Naive thymus-derived CD8-positive, alpha-beta T cell (primary cell): ENCODE measurements at places on chromosomes 5 and 9. TPM values are rescaled to one million over a fixed set of nuclear protein-coding genes. Genes with fewer than 3 reads are reported as not detected.

The SPZ1 gene
- not detected for total RNA-seq

The LCN1 gene
- not detected for total RNA-seq

The ZNG1A gene
- 33.7 TPM for total RNA-seq

DNA sequence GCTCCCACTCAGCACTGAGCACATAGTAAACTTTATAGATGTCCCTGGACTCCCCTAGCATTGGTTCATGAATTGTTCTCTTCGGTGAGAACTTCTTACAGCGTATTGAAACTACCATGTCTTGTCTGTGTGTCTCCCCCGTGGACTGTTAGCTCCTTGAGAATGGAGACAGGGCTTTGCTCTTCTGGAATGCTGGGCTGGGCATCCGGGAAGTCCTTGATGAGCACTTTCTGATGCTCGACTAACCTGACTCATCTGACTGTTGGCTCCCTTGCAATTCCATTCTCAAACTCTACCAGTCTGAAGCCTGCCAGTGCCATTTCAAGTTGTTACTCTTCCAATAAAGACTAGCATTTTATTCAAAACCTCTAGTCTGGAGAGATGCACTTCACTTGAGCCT lies 15.0 kb upstream of the PFDN1 start:
- no peak for DNase-seq
- peaks cover 4% of the 10 kb centered on the region for H3K27me3 ChIP-seq
- no peak overlapping the region for H3K4me3 ChIP-seq
- no peaks in the 10 kb centered on the region for H3K36me3 ChIP-seq
- H3K27ac ChIP-seq, result no peak overlapping the region

- no peak overlapping the region for H3K4me3 ChIP-seq
- H3K36me3 ChIP-seq, result peaks cover 62% of the 10 kb centered on the region
- peak; percentile 65 for DNase-seq
- no peaks in the 10 kb centered on the region for H3K27me3 ChIP-seq
Observed at GRCh38 chr9:128892221-128892921, 10.4 kb downstream of the LRRC8A start.

DNA sequence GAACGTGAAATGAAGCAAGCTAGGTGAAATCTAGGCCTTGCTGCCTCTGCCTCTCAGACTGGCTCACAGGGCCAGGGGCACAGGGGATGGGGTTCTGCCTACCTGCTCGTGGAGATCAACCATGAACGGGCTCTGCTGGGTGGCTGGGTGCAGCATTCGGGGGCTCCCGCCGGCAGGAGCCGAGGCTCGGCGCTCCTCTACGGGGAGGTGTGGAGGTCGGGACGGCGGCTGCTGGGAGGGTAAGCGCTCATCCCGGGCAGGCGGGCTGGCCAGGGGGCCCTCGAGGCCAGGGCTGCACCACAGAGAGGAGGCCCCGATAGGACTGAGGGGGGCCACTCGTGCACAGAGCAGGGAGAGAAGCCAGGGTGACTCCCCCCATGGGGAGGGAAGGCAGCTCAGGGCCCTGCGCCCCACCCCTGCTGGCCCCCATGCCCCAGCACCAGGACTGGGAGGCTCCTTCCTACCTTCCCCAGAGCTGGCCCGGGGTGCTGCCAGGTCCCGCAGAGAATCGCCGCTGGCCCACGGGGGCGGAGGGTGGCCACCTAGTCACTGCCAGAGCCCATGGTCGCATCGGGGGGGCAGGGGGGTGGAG lies 5.2 kb downstream of the RNF44 start:
- H3K4me3 ChIP-seq, result no peak overlapping the region
- no peaks in the 10 kb centered on the region for H3K27me3 ChIP-seq
- H3K4me1 ChIP-seq, result peaks cover 40% of the 10 kb centered on the region
- no peak for DNase-seq

GRCh38 chr5:113269023-113269997 lies 165.5 kb downstream of the TSSK1B start:
- peaks cover 17% of the 10 kb centered on the region for H3K4me1 ChIP-seq
- H3K4me3 ChIP-seq, result peak overlapping the region; percentile 8
- DNase-seq, result no peak
- H3K27me3 ChIP-seq, result no peaks in the 10 kb centered on the region
- H3K27ac ChIP-seq, result no peak overlapping the region
- H3K36me3 ChIP-seq, result no peaks in the 10 kb centered on the region

DNA sequence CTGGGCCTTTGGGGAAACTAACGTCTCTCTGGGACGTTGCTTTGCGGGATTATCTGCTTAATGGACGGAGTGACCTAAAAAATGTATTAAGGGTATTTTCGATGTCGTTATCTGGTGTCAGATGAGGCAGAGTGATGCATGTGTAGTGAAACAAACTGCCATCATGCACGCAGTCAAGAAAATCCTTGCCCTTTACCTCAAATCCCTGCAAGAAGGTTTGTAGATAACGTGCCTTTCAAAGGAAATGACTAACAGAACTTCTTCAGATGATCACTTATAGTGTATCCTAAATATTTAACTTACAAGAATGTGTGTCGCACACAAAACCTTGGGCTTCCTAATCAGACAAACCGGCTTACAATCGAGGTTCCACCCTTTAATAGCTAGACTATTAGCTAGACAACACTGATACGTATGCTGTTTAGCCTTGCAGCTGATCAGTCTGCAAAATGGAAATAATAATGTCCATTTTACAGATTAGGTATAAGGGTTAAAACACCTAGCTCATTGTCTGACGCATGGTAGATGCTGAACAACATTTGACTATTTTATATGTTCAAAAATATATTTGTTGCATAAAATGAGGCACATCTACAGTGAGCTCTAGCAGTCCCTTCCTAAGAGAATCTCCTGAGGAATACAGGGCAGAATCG lies 541 bp upstream of the TBCA start:
- H3K4me3 ChIP-seq, result peak overlapping the region; percentile 98
- no peaks in the 10 kb centered on the region for H3K27me3 ChIP-seq
- H3K36me3 ChIP-seq, result peaks cover 20% of the 10 kb centered on the region
- DNase-seq, result no peak
- peaks cover 40% of the 10 kb centered on the region for H3K4me1 ChIP-seq

DNA sequence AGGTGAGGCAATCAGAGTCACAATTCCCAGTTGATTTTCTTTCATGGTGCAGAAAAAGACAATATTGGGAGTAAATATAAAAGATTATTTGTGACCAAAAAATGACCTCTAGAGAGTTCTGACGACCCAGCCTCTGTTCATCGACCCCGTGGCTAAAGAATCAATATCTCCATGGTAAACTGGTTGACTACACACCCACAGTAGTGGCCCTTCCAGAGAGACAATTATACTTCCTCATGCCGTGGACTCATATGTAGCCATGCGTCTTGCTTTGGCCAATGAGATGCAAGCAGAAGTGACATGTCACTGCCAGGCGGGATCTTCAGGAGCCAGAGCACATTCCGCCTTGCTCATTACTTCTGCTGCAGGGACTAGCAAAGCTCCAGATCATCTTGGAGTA lies 163.3 kb upstream of the RAD23B start:
- H3K4me1 ChIP-seq, result no peaks in the 10 kb centered on the region
- DNase-seq, result no peak
- H3K27me3 ChIP-seq, result peaks cover 5% of the 10 kb centered on the region

DNA sequence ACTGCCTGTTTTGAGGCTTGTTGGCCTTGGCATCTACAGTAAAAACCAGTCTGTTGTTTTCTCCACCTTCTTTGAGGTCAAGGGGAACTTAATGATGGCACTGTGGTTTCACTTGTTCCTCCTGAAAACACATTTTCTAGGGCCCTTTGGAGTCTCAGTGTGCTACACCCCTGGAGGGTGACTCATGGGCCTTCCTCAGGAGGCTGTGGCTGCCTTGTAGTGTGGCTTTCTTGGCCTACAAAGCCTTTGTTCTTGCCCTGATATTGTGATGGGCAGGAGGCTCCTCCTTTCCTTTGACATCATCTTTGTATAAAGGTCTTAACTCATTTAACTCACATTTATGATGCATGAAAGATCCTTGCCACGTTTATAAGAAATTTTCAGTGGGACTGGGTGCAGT lies 56.3 kb upstream of the GPBP1 start:
- H3K36me3 ChIP-seq, result peaks cover 3% of the 10 kb centered on the region
- no peak overlapping the region for H3K4me3 ChIP-seq
- DNase-seq, result peak; percentile 84

DNA sequence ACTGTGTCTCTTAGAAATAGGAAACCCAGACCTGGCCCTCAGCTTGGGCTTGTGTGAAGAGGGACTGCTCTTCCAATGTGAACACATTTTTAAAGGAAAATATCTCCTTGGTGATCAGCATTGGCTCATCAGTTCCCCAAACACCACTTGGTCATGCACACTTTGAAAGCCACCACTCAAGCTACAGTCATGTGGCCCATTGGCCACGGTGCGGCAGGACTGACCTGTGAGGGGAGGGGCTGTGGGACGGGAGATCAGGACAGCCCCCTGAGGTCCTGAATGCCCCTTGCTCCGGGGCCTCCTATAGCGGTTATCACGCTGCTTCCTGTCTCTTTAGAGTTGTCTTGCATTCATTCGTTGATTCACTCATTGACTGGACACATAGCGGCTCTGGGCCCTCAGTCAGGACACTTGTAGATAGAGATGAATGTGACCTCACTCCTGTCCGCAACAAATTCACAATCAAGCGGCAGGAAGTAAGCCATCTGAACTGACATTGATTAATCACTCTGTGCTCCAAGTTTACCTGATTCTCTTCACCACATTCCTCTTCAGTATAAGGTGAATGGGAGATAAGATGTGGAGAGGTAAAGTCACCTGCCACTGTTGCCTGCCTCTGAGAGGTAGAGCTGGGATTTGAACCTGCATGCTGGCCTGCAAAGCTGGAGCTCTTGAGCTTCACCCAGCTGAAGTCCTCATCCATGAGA lies 73.1 kb downstream of the COL15A1 start:
- no peak overlapping the region for H3K4me3 ChIP-seq
- H3K4me1 ChIP-seq, result peaks cover 40% of the 10 kb centered on the region
- H3K27ac ChIP-seq, result no peak overlapping the region
- H3K27me3 ChIP-seq, result no peaks in the 10 kb centered on the region
- no peak for DNase-seq

DNA sequence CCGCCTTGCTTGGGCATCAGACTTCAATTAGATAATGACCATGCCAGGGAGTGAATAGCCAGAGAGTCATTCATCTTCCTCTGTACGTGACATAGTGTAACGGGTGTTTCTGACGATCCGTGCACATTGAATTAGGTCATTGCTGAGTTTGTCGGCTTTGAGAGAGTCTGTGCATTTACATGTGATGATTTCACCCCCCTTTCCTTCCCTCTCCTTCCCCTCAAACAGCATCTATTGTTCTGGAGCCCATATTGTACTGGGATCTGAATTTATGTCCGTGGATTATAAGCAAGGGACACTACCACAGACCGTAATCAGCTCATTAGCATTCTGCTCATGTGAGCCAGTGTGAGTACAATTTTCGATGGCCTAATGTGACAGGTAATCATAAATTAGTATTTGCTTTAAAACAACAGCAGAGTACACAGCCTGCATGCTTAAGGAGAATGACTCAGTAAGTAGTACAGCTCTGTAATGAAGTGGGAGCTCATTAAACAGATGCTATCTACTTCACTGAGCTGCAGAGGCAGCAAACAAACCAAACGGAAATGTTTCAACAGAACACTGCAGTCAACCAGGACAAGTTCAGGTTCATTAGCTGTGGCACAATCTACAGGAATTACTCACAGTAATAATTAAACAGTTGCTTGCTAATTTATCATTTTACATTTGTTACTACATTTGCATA lies 302.1 kb downstream of the CSNK1G3 start:
- no peaks in the 10 kb centered on the region for H3K36me3 ChIP-seq
- no peak overlapping the region for H3K4me3 ChIP-seq
- DNase-seq, result no peak
- H3K27ac ChIP-seq, result no peak overlapping the region
- no peaks in the 10 kb centered on the region for H3K27me3 ChIP-seq

DNA sequence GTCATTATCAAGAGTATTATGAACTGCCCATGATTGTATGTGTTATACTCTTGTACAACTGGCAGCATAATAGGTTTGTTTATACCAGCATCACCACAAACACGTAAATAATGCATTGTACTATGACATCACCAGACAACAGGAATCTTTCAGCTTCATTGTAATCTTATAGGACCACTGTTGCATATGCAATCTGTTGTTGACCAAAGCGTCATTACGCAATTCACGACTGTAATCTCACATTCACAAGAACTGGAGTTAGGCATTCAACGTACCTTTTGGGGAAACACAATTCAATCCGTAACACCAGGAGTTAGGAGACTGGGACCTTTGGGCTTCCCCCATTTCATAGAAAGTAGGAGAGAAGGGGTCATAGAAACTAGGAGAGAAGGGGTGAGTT lies 20.4 kb upstream of the ARSI start:
- no peaks in the 10 kb centered on the region for H3K4me1 ChIP-seq
- no peak overlapping the region for H3K4me3 ChIP-seq
- no peak for DNase-seq

- H3K36me3 ChIP-seq, result no peaks in the 10 kb centered on the region
- no peak overlapping the region for H3K4me3 ChIP-seq
- DNase-seq, result no peak
- no peaks in the 10 kb centered on the region for H3K4me1 ChIP-seq
- H3K27ac ChIP-seq, result no peak overlapping the region
Observed at GRCh38 chr5:132675936-132676689, 2.3 kb downstream of the IL4 start.

DNA sequence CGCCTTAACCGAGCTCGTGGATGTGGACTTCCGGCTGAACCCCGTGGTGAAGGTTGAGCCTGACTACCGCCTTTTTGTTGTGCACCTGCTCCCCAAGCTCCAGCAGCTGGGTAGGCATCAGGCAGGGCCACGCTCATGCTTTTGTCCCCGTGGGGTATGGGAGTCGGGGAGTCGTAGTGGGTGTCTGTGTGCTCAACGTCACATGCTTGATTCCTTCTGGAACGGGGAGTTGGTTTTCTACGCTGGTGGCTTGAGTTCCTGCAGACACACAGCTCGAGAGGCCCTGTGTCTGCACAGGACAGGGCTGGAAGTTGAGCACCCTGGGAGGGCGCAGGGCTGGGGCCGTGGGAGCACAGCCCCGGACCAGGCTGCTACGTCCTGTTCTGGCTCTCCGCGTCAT lies 8.0 kb downstream of the CEP72 start:
- no peaks in the 10 kb centered on the region for H3K27me3 ChIP-seq
- no peak for DNase-seq
- no peak overlapping the region for H3K4me3 ChIP-seq
- no peaks in the 10 kb centered on the region for H3K36me3 ChIP-seq
- H3K4me1 ChIP-seq, result peaks cover 14% of the 10 kb centered on the region
- H3K27ac ChIP-seq, result no peak overlapping the region

GRCh38 chr9:82308836-82309235 lies 320.3 kb downstream of the SPATA31D1 start:
- DNase-seq, result no peak
- H3K4me3 ChIP-seq, result no peak overlapping the region
- H3K27me3 ChIP-seq, result no peaks in the 10 kb centered on the region
- no peaks in the 10 kb centered on the region for H3K36me3 ChIP-seq

DNA sequence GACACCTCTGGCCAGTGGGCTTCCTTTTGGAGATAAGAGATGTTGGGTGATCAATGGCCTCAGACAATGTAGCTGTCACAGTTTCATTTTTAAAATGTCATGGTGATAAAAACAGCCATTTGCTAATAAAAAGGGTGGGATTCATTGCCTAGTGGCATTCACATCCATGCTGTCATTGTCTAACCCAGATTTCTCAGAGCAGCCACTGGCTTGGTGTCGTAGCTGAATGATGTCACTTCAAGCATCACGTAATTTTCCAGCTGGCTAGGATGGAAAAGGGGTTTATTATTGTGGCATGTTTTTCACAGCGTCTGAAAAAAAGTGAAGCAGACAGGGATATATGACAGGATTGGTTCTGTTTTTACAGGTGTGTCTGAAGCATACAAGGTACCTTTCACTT lies 184.7 kb downstream of the AOPEP start:
- DNase-seq, result no peak
- no peak overlapping the region for H3K4me3 ChIP-seq
- no peak overlapping the region for H3K27ac ChIP-seq
